ENCODE measurements at places on chromosomes 6 and 20.

GRCh38 chr20:58718121-58718563 is 25.5 kb downstream of the NPEPL1 start:
- DNase-seq = no peak

DNA sequence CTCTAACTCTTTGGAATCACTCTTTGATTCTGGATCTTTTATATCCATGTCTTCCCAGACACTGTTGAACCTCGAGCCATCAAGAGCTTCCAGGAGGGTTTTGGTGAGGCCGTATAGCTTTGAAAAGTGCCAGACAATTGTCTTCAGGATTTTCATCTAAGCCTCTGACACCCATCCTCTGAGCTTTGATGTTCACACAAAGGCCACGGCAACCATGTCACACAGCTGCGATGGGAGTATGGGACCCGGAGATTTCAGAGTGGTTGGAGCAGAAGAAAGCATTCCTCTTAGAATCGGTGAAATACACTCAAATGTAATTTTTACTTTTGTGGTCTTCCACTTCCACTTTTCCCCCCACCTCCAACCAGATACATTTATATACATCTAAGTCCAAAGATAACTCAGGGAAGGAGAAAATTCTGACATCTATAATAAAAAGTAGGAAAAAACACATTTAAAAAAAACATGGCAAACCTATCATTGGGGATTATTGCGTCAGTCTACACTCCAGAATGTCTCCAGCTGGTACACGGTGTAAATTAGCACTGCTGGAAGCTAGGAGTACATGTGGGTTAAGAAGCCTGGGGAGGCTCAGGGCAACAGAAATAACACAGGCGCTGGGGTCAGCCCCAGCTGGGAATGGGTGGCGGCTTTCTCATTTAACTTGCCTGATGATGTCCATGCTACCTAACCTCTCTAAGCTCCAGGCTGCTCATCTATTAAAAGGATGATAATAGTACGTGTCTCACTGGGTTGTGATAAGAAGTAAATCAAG is 92.7 kb downstream of the LY86 start:
- no peak for DNase-seq

GRCh38 chr20:39042279-39043150 is 80.4 kb downstream of the DHX35 start:
- no peak for DNase-seq

GRCh38 chr6:2378046-2378657 is 132.7 kb upstream of the GMDS start:
- DNase-seq = no peak

DNA sequence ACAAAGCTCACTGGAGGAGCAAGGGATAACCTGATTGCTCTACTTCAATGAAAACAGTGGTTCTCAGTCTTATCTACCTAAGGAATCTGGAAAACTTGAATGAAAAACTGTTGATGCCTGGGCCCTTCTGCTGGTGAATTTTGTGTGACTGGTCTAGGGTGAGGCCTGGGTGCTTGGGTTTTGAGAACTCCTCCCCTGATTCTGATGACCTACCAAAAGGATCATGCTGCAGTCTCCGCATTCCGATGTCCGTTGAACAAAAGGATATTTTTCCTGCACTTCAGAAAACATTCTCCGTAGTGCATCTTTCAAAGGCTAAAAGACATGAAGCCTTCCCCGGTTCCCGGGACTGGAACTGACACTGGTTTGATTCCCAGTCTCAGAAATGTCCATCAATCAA is 157.9 kb downstream of the SYNDIG1 start:
- no peak for DNase-seq

DNA sequence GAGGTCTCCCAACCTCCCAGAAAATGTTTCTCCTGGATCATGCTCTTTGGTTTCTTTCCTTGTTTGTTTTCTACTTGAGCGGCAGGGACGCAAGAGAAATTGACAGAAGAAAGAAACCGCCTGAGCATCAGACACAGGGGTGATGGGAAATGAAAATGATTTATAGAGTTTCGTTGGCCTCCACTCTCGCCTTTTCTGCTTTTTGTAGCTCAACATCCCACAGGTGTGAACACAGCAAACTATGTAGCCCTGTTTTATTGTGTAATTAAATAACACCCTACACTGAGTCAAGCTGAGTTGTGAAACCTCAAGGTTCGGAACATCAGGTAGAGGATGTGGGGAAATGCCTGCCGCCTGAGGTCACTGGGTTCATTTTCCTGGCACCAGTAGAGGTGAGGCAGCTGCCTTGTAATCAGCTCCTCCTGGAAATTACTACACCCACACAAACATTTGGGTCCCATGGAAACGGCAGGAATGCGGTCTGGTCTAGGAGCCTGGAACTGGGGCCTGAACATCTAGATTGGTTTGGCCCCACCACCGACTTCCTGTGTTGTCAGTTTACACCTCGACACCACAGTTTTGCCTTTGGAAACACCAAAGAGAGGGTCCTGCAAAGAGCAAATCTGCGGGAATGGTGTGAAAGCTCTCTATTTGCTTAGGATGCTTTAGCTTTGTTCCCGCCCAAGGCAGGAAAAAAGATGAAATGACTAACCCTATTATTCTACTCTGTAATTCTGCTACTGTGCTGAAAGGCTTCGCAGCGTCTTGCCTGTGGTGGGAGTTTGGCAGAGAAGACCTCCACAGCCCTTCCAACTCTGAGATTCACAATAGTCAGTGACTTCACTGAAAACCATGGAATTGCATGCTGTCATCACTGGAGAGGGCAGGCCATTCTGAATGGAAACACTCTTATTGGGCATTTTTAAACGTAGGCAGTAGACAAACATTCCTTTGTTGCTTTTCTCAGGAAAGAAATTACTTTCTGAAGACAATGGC is 53.0 kb downstream of the ADAT2 start:
- no peak for DNase-seq

DNA sequence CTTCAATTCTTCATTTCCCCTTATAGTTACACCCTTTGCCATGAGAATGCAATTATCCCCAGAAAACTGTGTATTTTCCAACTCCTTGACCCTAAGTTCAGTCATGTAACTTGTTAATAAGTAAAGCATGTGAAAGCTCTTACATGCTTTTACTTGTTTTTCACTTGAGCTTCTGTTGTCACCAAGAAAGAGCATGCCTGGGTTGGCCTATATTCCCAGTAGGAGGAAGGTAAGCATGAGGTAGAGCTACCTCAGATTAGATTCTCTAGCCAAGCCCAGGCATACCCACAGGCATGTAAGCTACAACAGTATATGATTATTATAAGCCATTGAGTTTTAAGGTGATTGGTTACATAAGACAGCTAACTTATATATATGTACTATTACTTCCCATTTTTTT is 101.7 kb upstream of the SMLR1 start:
- DNase-seq = no peak

GRCh38 chr6:166351715-166352285 is 9.5 kb upstream of the SFT2D1 start:
- no peak for DNase-seq

DNA sequence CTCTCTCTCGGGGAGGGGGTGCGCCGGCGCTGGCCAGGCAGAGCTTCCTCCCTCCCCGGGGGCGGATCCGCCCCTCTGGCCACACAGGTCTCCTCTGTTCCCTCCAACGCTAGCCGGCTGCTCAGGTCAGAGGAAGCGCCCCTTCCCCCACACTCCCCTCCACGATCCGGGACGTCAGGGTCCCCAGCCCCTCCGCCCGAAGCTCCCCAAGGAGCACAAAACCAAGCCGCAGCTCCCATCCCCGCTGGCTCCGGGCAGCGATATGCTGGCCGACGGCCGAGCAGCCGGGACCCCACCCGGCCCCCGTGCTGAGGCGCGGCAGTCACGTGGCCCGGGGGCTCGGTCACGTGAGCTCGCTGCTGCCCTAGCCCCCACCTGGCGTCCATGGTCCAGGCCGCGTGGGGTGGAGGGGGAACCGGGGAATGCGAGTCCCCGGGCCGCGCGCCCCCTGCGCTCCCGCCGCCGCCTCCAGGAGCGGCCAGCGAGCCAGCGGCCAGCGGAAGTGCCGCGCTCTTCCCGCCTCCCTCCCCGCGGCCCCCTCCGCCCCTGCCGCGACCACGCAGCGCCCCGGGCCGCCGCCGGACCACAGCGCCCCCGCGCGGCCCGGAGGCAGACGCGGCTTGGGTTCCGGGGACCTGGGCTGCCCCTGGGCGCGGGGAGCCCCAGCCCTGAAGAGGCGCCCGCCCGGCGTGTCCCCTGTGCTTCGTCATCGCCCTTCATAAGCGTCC is at the start of gene SLC35B2:
SLC35B2 (minus strand) TSS at position 504 of the 728 bp plus-strand sequence; CDS start at position 386, 118 bp downstream.
- peak; percentile 52 for DNase-seq

DNA sequence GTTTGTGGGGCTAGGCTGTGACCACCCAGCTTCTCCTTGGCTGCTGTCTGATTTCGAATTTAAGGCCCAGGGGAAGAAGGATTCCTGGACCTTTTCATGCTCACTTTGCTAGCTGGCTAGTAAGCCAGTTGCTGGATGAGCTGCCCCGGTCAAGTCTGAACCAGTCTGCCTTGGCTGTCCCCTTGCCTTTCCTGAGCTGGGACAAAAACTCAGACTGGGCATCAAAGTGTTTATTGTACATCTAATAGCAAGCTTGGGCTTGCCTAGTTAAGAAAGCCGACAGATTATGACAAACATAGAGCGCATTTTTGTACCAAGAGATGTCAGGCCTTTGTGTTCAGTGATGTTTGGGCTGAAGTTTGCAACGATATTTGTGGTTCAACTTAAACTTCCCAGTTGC is 750 bp upstream of the PAK5 start:
- DNase-seq = no peak

DNA sequence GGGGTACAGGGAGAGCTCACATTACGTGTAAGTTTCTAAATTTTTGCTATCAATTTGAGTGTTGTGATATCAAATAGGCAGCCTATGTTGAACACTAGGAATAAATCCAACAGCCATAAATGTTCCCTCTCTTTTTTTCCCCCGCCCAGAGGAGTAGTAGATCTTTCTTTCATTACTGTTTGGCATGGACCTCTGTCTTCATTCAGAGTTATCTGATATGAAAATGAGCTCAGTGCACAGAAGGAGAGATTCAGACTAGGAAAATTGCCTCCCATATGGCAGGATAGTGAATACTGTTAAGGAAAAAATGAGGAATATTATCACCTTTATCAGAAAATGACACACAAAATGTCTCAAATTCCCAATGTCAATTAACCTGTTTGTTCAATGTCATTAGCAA is 110.0 kb upstream of the EYS start:
- no peak for DNase-seq

DNA sequence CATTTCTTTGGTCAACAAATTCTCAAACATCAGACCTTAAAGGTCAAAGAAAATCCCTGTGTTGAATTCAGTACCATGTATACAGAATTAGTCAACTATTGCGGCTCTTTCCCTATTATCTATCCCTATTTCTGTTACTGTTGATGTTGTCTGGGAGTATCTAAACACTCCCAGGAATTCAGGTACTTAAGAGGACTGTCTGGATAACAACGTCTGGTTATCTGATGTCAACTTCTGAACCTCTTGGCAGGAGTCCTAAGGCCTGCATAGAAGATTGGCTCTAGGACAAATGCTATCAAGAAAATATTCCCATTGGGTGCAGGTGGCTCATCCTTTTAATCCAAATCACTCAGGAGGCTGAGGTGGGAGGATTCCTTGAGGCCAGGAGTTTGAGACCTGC is 255.6 kb downstream of the KHDC1L start:
- no peak for DNase-seq

- no peak for DNase-seq
Observed at GRCh38 chr20:58921564-58921963, 59.5 kb upstream of the NELFCD start.

DNA sequence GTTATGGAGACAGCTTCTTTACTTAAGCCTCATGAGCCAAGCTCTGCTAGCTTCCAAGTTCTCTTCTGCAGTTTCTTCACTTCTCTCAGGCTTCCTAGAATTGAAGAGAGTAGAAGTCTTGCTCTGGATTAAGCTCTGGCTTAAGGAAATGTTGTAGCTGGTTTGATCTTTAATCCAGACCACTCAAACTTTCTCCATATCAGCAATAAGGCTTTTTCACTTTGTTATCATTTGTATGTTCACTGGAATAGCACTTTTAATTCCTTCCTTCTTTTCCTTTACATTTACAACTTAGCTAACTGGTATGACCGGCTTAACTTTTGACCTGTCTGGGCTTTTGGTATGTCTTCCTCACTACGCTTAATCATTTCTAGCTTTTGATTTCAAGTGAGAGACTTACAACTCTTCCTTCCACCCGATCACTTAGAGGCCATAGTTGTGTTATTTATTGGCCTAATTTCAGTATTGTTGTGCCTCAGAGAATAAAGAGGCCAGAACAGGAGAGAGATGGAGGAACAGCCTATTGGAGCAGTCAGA is 236.6 kb upstream of the BMP2 start:
- DNase-seq = no peak

DNA sequence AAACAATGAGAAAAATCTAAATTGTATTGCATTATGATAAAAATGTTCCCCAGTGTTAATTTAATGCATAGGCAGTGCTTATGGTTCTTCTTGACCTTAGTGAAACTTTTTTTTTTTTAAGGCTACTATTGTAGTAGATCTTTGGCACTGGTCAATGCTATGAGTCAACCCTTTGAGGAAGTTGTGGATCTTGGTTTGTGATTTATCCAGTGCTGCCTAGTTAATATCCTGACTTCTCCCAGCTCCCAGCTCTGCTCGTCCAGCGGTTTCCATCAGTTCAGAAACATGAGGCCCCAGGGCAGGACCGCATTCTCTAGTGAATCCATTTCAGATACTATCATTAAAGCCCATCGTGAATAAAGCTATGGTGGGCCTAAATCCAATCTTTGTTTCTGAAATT is 364.5 kb upstream of the JARID2 start:
- DNase-seq = no peak

DNA sequence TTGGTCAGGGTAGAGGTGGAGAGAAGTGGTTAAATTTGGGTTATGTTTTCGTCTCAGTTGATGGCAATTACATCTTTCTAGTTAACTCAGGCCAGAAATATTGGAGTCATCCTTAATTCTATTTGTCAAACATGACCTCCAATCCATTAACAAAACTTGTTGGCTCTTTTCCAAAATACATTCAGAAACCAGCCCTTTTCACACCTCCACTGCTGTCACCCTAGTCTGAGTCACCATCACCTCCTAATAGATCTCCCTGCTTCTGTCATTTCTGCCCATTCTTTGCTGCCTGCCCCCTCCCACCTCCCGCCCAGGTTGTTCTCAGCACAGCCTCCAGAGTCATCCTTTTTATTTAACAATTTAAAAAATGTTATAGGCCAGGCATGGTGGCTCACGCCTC is 3.0 kb upstream of the ABCF1 start:
- no peak for DNase-seq

DNA sequence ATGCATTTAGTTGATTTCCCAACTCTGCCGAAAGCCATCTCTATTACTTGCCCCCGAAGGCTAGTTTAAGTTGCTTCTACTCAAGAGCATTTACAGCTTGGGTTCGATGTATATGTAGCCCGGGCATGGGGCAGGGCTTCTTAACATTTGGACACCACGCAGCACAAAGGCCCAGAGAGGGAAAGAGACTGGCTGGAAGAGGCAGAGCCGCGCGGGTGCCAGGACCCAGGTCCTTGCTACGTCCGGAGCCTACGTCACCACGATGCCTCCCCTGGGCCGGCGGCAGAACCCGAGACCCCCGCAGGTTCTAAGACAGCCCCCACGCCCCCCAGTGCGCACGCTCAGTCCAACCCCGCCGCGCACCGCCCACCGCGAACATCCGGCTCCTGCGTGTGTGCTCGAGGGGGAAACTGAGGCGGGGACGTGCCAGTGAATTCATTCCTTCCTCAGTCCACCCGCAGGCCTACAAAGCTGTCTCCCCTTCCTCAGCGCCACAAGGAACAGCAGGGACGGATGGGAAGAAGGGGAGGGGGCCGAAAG is 367 bp upstream of the PCIF1 start:
- peak; percentile 62 for DNase-seq
